Fibroblast of skin of left biceps (primary cell): ENCODE measurements at places on chromosomes 6 and 20.

DNA sequence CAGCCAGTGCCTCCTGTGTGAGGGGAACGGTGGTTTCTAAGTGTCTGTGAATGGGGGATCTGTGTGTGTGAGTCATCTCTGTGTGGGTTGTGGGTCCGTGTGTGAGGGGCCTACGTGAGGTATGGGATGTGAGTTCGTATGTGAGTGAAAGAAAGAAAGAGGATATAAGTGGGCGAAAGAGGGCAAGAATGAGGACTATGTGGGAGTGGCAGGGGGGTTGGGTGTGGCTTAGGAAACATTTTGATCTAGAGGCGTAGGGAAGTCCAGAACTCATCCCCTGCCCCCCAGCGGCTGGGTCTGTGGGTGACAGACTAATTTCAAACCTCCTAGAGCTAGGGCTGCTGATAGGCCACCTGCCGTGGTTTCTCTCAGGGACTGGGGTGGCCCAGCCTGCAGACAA lies 35.5 kb downstream of the DHX35 start:
- no peak for DNase-seq

- DNase-seq, result peak; percentile 61
Observed at GRCh38 chr6:128118401-128118800, 217.5 kb upstream of the THEMIS start.

GRCh38 chr20:25686081-25687067 lies 10.3 kb downstream of the ZNF337 start:
- DNase-seq, result no peak

DNA sequence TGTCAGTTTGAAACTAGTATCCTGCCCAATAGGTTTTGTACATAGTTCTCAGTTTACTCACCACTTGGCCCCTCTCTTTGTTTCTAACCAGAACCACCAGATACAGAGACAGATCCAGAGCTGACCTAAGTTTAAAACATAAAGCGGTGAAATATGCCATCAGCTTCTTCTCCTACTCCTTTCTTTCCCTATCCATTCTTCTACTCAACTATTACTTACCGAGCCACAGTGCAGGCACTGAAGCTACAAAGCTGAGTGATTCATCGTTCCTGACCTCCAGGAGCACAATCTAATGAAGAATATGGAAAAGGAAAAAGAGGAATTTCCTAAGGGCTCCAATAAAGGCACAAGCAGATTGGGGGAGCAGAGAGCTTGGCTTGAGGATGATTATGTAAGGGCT lies 286.0 kb downstream of the FOXC1 start:
- no peak for DNase-seq

- no peak for DNase-seq
Observed at GRCh38 chr6:88683734-88684133, 279.7 kb downstream of the RNGTT start.

DNA sequence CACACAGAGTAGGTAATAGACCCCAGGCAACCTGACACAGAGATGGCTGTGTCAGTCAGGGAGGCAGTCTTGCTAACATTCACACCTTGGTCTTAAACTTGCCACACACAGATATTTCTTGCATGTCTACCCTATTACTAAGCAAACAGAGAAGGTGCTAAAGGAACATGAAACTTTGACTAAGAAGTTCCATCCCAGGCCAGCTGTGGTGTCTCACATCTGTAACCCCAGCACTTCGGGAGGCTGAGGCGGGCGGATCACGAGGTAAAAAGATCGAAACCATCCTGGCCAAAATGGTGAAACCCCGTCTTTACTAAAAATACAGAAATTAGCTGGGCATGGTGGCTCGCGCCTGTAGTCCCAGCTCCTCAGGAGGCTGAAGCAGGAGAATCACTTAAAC lies 222.4 kb upstream of the JARID2 start:
- DNase-seq, result no peak

DNA sequence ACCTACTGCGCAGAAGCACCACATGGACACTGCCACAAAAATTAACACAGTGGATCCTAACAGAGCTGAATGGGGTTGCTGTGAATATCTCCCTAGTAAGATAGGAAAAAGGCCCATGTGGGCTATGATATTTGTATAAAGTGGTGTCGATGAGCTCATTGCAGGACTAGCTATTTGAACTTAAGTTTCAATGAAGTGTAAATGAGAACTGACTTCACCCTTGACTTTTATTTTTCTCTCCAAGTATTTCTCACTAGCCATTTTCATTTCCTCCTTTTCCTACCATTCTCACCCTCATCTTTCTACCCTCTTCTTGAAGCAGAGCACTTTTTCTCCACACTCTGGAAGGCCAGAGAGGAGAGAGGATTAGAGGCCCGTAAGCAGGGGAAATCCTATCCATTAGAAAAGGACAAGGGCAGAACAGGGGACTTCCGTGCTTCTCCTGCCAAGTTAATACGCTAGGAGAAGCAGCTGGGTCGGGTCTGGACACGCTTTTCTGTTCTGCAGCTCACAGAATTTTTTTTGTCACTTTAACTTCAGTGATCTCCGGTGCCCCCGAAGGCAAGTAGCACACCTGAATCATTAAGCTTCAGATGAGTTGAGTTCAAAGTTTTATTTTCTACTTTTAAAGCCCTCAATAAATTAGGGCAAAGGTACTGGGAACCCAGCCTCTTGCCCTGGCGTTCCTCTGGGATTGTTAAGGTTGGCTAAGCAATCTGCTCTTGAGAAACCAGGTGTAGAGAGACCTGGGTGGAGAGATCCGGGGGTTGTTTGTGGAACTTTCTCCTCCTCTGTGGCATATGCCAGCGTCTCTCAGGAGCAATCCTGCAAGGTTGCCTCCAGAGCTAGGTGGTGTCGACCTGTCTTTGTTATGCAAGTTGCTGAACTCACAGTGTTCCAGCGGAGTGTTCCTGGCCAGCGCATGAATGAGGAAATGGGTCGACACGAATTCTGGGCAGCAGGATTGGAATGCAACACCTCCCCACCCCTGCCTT lies 56.2 kb upstream of the ARID1B start:
- no peak for DNase-seq

DNA sequence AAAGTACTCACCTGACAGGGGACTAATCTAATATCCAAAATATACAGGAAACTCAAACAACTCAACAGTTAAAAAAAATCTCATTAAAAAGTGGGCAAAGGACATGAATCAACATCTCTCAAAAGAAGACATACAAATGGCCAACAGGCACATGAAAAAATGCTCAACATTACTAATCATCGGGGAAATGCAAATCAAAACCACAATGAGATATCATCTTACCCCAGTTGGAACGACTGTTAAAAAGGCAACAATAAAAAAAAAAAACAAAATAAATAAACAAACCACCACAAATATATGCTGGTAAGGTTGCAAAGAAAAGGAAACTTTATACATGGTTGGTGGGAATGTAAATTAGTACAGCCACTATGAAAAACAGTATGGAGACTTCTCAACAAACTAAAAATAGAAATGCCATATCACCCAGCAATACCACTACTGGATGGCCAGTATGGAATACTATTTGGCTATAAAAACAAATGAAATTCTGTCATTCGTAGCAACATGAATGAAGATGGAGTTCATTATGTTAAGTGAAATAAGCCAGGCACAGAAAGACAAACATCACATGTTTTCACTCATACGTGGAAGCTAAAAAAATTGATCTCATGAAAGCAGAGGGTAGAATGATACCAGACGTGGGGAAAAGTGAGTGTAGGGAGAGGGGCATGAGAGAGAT lies 6.6 kb downstream of the SIRPB2 start:
- no peak for DNase-seq

GRCh38 chr6:168107191-168107983 lies 28.4 kb upstream of the FRMD1 start:
- no peak for DNase-seq

- no peak for DNase-seq
Observed at GRCh38 chr6:7916959-7917358, 6.4 kb upstream of the TXNDC5 start.

DNA sequence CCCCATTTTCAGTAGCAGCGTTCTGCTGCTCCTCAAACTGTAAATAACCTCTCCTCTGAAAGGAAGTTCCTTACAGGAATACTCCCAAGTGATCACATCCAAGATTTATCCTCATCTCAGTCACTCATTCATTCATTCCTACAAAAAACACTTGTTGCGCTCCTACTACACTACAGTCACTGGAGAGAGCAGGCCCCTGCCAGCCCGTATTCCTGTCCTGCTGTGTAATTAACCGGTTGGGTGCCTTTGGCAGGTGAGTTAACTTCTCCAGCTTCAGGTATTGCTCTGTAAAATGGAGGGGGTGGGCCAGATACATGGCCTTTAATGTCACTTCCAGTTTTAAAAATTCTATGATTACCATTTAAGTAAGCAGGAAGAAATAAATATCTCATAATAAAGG lies 15.0 kb upstream of the ZBTB24 start:
- DNase-seq, result no peak

DNA sequence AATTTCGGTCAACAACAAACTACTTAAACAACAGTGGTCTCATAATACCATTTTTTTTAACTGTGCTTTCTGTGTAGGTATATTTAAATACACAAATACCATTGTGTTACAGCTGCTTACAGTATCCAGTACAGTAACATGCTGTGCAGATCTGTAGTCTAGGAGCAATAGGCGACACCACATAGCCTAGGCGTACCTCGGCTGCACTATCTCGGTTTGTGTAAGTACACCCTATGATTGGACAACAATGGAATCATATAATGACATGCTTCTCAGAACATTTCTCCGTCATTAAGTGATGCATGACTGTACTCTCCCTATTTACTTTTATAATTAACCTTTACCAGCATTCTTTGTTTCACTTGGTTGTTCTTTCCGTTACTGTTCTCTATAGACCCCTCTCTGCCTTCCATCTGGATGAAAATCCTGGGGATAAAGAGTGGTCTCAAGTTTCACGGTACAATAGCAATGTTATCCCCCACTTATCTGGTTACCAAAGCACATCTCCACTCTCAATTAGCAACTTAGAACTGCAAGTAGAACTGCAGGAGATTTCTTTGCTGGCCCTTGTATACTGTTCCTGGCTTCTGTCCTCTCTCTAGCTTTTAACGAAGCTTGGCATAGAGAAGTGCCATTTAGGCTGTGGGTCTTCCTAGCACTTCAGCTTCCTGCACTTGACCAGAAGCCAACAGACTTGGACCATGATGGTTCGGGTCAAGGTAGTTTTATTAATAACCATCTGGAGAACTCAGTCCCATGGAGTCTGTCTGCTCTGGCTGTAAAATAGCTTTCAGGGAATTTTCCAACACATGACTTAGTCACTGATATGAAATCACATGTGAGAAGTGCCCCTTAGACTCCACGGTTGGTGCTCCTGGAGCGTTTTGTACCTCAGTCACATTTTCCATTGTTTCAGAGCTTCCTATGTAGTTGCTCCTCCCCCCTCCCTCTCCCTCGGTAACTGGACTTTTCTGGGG lies 80.4 kb upstream of the POPDC3 start:
- no peak for DNase-seq

DNA sequence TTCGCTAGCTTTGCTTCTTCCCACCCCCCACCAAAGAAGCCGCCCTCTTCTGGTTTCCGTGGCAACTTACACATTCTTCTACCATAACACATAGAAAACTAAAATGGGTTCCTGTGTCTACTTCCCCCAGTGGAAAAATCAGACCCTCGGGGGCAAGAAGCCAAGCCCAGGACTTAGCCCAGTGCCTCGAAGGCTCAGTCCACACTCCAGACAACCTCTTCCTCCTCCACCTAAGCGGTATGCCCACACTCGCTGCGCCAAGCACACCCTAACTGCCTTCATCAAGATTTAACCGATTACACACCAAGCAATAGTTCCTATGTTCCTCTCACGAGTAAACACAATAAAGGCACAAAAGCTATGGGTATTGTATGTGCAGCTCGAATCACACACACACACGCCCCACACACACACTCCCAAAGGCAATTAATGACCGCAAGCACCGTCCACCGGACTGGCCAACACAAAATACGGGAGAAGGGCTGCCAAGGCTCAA lies 537 bp downstream of the PPIL4 start:
- peak; percentile 31 for DNase-seq

- no peak for DNase-seq
Observed at GRCh38 chr6:30321692-30322388, 4.9 kb upstream of the TRIM39 start.

DNA sequence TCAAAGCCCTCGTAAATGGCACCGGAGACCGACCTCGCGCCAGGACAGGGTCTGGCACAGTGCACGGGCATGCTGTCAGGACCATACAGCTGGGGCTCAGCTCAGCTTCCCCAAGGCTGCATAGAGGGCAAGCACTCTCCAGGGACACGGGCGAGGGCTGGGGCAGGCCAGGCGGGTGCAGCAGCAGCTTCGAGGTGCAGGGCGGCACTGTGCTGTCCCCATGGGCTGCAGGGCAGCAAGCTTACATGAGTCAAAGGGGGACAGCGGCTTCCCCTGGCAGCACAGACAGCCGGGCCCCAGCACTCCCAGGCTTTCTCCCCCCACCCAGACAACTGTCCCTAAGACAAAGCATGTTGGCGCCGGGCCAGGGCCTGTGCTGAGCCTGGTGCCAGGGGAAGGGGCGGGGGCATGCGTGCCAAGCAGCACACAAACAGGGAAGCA lies 25.7 kb downstream of the PSMG4 start:
- DNase-seq, result no peak

DNA sequence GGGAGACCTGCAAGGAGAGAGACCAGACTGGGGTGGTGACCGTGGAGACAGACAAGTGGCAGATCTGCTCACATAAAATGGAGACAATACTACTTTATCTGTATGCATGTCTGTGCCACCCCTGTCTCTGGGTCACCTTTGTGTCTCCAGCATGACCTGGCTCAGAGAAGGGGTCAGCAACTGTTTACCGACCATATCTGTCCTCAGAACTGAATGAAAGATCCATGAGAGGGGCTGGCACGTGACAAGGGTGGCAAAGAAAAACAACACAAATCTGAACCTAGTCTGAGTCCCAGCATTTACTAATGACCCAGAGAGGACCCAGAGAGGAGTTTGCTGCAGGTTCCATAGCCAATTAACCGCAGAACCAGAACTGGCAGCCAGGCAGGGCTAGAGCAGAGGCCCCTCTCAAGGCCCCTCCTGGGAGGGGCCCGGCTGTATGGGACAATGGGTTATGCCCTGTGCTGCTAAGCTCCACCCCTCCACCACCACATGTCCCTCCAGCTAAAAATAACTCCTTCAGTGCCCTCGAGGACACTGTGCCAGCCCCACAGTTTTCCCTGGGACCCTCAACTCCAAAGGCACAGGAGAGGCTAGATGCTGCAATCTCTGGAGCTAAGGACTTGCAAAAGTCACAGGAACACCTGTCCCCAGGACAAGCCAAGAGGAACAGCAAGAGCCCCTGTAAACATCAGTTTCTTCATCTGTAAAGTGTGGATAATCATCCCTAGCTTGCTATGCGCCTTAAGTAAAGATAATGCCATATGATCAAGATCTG lies 2.2 kb downstream of the AHCY start:
- DNase-seq, result no peak
